ENCODE measurements at places on chromosomes 7 and 10. TPM values are rescaled to one million over a fixed set of nuclear protein-coding genes. Genes with fewer than 3 reads are reported as not detected.

PTN gene
- 154 TPM for total RNA-seq

GRCh38 chr7:46385662-46386309, 464.7 kb upstream of the IGFBP3 start:
- DNase-seq: no peak

DKK1 gene
- total RNA-seq: 6.5 TPM

DNA sequence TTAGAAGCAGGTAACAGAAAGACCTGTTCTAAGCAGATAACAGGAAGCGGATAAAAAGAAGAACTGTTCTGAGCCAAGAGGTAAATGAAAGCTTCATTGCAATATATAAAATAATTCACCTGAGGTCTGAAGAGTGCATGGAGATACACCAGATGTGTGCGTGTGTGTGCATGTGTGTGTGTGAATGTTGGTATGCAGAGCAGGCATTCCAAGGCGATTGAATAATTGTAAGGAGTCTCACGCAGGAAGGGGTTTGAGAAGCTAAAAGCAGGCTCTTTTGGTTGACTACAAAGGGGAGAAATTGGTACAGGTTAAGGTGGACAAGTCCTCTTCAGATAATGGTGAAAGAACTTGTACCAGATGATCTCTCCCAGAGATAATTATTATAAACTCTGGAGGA, 450.6 kb downstream of the DNAJB9 start:
- no peak for DNase-seq

GRCh38 chr7:157139111-157139809, 534 bp downstream of the UBE3C start:
- no peak for DNase-seq

GRCh38 chr7:37394158-37394557, 54.5 kb downstream of the ELMO1 start:
- DNase-seq: no peak

NCF1 gene
- total RNA-seq: under 0.01 TPM

GRCh38 chr10:70772627-70773026, 12.6 kb downstream of the TBATA start:
- no peak for DNase-seq

DNA sequence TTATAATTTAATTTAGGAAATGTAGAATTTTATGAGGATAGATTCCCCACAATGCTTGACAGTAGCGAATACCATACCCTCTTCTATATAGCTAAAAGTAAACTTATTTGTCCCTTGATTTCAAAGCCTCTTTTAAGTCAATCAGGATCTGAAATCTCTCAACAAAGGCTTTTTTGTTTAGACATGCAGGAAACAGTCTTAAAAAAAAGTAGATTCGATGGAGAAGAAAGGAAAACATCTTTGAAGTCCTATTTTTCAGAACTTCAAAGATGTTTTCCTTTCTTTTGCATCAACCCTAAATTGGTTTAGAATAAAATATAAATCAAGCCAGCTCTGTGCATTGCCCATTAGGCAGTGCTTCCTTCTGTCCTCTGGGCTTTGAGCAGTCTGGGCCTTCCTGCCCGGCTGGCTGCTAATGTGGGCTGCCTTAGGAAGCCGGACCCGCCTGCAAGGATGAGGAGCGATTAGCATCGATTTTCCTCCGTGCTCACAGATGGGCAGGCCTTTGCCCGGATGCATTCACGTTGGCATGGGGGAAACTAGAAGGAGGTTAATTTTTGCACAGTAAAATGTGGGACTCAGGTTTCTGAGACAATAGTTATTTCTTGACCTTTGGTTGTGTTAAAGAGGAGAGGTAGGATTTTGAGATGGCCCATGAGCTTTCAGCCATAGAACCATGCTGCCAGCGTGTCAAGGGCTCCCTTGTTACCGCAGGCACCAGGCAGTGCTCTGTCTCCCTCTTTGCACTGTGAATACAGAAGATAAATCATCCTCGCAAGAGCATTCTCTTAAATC, 15.5 kb downstream of the MSRB2 start:
- DNase-seq: no peak

DNA sequence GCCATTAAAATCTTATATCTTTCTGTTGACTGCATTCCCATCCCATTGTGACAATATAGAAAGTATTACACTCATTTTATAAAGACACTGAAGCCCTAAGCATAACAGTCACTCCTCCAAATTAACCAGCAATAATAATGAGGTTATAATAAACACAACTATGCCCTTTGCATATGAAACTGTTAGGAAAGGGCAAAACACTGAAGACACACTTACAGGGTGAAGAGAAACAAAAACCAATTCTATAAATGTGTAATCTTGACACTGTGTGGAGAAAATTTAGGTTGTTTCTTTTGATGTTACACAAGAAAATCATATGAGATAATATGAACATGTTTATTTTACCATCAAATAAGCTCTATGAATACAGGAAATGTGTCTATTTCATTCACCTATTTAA, 14.0 kb upstream of the GPR37 start:
- DNase-seq: no peak

AKR1C8 gene
- total RNA-seq: not detected

- no peak for DNase-seq
Measured at GRCh38 chr7:132709971-132710567, 133.8 kb upstream of the PLXNA4 start.

ELN gene
- total RNA-seq: 11.0 TPM

DNA sequence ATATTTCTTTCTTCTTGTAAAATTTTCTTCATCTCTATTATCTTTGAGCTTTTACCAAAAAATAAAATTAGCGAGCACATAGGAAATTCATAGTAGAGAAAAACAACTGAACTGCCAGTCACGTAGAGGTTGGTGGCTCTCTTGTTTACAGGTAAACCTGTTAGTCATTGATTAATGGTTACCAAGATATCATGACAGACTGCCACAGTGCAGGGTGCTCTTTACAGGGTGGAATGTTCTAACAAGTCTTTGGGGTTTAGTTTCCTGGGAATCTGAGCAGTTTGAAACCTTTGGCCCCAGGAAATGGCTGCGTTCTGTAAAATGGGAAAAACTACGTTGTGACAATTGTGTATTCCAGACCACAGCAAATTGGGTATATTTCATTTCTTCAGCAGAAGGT, 407.3 kb upstream of the ADARB2 start:
- no peak for DNase-seq

CALHM3 gene
- not detected for total RNA-seq

NPTX2 gene
- total RNA-seq: 6.5 TPM

DNA sequence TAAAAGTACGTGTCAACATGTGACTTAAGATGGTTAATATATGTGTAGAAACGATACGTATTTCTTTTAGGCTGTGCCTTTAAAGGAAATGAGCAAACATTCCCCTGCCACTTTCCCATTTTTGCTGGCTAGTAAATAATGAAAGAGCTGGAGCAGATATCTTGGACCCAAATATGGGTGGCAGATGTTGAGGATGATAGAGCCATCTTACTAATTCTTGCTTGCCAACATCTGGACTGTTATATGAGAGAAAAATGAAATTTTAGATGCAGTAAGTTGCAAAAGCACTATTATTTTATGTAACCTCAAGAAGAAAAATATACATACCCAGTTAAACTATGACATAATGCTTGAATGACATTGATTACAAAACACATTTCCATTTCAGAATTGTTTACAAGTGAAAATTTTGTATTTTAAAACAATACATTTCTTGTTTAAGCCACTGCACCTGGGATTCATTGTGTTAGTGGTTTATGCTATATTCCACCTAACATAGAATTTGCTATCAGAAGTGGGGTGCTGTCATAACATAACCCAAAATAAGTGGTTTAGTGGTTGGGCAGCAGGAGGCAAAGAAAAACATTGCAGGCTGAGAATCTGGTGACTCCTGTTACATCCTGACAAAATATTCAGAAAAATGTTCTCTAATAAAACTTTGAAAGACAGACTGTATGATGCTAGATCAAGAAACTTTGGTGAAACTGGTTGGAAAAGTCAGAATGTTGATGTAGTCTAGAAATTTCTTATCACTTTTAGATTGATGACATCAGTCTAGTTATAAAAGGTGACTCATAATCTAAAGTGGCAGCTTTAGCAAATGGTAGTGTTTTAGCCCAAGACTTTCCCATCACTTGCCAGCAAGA, 305.0 kb downstream of the PTEN start:
- no peak for DNase-seq

SLC26A3 gene
- total RNA-seq: not detected

DNA sequence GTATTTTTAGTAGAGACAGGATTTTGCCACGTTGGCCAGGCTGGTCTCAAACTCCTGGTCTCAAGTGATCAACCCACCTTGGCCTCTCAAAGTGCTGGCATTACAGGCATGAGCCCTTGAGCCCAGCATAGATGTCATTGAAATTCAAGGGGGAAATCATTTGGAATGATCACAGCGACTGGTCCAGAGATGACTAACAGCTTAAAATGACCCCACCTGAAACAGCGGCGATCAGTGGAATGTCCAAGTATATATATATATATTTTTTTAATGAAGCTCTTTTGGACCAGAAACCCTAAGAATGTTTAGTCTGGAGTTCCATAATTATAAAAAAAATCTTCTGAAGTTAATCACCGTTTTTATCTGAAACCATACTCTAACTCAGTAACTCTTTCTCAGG, 12.5 kb upstream of the AKR1E2 start:
- DNase-seq: no peak

GRCh38 chr10:70222340-70222794, 10.9 kb downstream of the PPA1 start:
- no peak for DNase-seq

GCK gene
- 6.5 TPM for total RNA-seq

PRPS1L1 gene
- not detected for total RNA-seq

MUC3A gene
- total RNA-seq: under 0.01 TPM

DNA sequence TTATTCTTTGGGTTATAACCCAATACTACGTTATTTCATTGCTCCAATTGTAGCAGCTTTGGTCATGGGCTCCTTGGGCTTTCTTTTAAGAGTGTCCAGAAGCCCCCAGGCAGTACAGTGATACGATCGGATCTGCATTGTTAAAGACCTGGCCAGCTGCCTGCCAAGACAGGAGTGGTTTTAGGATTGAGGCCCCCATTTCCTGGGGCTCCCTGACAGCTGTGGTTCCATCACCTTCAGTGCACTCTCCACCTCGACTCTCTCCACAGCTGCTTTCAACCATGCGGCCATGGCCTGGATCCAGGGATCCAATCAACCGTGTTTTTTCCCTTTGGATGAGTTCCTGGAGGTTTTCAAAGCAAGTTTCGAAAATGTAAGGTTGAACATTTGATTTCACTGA, 123.4 kb upstream of the BTBD16 start:
- DNase-seq: no peak

GNGT1 gene
- not detected for total RNA-seq

- DNase-seq: no peak
Measured at GRCh38 chr7:29150856-29151255, 4.5 kb upstream of the CPVL start.

GTF2IRD1 gene
- 19.2 TPM for total RNA-seq

Measured in frontal cortex (tissue), 4 donors.